ENCODE measurements at places on chromosomes 3 and 15.

- no peak for DNase-seq
These were observed 57.8 kb downstream of the GRIP2 start for GRCh38 chr3:14482271-14482721.

GRCh38 chr3:150828997-150829396 is 66.0 kb upstream of the SIAH2 start:
- DNase-seq, result no peak

DNA sequence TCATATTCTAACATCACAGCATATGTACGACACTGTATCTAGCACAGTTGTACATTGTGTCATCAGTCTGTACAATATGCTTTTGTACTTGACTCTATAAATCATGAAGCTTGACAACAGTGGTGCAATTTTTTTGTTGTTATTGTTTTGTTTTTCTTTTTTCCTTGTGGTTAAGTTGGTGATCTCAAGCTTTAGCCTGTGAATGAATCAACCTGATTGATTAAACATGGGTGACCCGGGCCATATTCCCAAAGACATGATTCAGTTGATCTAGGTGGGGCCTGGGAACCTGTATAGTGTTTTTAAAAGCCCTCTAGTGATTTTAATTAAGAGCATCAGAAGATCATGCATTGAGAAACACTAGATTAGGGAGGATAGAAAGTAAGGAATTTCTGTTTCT is 101.8 kb upstream of the AADACL2 start:
- DNase-seq, result no peak

GRCh38 chr3:5006755-5007202 is 27.5 kb downstream of the BHLHE40 start:
- DNase-seq, result no peak

GRCh38 chr3:66656609-66657008 is 155.8 kb upstream of the LRIG1 start:
- no peak for DNase-seq

DNA sequence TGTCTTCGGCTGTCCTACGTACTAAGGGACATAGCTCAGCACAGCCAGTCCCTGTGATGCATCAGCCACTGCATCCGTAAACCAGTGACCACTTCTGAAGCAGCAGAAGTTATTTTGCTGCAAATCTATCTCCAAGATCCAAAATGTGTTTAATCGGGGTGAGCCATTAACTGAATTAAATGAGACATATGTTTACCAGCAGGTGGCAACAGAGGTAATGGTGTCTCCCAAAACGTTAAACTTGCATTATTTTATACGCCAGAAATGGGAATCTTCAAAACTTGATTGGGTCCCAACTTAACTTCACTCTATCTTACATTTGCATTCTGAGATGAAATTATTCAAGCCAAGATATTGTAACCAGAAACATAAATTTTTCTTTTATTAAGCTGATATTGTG is 75.3 kb upstream of the BOC start:
- DNase-seq, result peak; percentile 13

DNA sequence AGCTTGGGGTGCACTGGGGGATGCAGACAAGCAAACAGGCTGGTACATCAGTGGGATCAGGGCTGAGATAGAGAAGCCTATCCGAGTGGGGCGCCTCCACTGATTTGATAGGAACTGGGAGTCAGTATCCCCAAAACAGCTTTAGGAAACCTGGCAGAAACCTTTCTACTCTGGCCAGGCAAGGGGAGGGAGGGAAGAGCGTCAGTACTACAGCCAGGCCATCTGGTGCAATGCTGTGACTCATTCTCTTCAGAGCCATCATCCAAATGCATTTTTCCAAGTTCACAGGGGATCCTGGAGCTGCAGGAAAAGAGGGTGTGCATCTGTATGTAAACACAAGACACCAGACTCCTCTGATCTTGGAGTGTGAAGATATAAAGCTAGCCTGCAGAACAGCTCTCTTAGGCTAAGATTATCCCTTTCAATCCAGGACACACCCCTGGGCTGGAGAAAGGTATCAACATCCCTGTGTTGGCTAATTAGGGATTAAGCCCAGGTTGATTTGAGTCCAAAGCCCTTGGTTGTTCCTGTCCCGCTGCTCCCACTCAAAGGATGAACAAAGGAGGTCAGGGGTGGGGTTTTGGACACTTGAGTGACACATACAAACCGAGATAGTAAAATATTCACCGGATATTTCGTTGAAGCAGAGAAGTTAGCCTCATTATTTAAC is 9.3 kb downstream of the GALNT15 start:
- peak; percentile 79 for DNase-seq

DNA sequence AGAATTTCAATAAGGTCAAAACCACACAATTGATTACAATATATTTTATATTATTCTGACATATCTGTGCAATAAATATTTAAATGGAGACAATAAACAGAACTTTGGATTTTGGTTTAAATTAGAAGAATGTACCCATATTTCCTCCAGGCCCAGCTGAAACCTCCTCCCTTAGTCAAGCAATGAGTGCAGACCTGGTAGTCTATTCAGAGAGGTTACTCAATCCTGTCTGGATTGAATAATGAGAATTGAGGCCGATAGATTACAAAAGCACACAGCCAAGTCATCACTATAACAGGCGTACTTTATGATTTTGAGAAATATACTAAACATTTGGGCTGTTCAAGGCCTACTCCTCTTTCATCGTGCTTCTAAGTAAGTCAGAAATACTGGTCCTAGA is 114.5 kb upstream of the STRIT1 start:
- no peak for DNase-seq

- no peak for DNase-seq
These were observed 37.7 kb upstream of the CPB1 start for GRCh38 chr3:148789906-148790305.

GRCh38 chr3:16060358-16060852 is 114.1 kb upstream of the GALNT15 start:
- DNase-seq, result peak; percentile 100

GRCh38 chr3:146280864-146281263 is 30.0 kb upstream of the PLSCR4 start:
- peak; percentile 4 for DNase-seq

GRCh38 chr15:64942356-64942755 is 30.7 kb downstream of the ANKDD1A start:
- DNase-seq, result no peak

DNA sequence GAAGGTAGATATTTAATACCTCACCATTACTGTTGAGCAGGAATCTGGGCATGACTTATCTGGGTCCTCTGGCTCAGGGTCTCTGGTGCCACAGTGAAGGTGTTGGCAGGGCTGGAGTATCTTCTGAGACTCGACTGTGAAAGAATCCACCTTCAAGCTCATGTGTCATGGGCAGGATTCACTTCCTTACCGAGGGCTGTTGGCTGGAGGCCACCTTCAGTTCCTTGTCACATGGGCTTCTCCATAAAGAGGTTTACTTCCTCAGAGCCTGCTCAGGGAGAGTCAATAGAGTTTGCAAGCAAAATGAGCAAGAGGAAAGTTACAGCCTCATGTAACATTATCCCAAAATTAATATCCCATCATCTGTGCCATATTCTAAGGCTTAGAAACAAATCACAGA is 459.5 kb downstream of the NR2F2 start:
- no peak for DNase-seq

GRCh38 chr15:34795267-34796081 is at the start of gene ACTC1:
Gene ACTC1, minus strand, starts transcription at chr15:34795549. Its CDS starts 741 bp downstream, at chr15:34794808.
- peak; percentile 42 for DNase-seq

GRCh38 chr15:41977757-41978383 is 5.5 kb upstream of the EHD4 start:
- DNase-seq, result no peak

DNA sequence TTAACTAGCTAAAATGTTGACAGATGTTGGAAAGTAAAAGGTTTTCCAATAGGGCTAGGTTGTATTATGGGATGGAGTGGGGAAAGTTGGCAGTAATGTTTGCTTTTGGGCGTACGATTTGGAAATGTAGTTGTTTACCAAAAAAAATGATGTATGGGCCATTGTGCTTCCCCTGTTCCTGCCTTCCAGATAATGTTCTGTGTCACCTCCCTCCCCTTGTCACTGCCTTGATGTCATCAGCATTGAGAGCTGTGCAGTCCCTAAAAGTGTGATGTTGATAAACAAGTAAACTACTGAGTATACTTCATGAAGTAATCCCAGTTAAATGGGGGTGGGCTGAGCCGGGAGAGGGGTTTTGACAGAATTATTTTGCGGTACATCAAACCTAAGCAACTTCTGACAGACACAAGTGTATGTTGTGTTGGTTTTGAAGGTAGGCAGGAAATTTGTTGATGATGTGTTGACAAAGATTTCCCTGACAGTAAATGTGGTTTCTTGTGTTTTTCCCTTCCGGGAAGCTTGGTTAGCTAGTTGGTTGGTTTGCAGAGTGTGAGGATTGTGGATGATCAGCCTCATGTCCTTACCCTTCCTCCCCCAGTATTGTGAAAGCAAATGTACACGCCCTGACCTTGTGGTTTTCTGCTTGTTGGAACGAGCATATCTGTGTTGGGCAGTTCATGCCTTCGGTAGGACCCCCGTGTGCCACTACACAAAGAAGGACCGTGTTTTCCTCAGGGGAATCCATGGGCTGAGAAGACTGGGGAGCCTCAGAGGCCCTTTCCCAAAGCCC is 87.3 kb downstream of the PGPEP1L start:
- no peak for DNase-seq

- DNase-seq, result no peak
These were observed 26.0 kb downstream of the TM4SF18 start for GRCh38 chr3:149307435-149307783.

GRCh38 chr3:192929146-192929545 is 11.5 kb upstream of the MB21D2 start:
- peak; percentile 55 for DNase-seq

GRCh38 chr3:171825222-171825828 is 15.0 kb upstream of the PLD1 start:
- peak; percentile 61 for DNase-seq

DNA sequence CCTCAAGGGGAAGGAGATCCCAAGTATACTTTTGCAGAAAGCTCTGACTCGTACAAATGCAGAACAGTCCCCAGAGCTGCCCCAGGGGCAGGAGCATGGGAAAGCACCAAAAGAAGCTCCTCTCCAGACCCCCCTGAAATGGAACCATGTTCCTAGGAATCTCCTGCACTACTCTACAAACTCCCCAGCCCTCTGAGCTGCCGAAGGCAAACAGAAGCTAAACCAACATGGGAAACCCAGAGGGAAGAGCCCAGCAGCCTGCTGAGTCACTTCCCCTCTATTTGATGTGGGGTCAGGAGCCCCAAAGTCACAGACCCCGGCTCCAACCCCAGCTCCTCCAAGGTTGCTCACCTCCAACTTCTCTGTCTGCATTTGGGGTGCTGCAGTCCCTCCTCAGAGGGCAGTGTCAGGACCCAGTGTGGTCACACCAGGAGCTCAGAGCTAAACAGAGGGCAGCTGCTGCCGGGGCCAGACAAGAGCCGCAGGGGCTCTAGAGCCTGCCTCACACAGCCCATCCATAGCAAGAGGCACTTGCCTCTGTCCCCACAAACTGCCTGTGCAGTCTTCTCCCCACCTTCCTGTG is 3.8 kb upstream of the PLXNA1 start:
- no peak for DNase-seq

DNA sequence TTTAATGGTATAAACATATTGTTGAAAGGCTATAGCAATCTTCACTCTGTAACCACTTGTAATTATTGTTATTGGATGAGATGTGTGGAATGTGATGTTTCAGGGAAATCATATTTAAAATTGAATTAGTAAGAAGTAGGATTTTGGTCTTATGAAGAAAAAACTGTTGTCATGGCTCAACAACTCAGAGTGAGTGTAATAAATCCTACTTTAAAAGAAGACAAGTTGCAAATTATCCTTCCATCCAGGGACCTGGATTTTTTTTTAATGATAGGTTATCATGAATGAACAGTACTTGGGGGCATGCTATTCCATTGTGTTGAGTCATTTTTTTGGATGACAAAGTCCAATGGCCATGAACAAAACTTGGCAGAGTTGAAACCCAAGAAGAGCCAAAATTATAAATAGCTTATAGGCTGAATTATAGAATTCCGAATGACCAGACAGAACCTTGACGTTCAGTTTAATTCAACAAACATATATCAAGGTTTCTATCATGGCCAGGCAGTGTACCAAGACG is 625.5 kb upstream of the ZNF717 start:
- no peak for DNase-seq

GRCh38 chr15:68497206-68497910 is 65.4 kb upstream of the ITGA11 start:
- no peak for DNase-seq

DNA sequence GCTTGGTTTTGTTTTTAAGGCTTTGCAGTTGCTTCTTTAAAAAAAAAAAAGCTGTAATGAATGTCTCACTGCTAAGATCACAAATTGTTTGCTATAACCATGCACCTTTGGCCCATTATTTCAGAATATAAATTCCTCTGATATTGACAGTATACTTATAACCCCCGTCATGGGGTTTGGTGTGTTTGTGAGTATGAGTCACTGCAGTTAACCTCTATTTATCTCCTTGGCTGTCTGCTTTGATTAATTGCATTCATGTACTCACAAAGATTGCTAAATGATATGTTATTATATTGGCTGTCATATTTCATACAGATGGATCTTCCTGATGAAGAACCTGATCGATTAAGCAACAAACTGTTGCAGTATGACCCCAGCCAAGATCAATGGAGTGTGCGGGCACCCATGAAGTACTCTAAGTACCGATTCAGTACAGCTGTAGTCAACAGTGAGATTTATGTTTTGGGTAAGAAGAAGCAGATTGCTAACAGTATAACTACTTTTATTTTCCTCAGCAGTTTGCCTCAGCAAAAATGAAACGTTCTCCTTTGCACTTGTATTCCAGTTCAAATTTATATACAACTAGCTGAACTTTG is 14.9 kb downstream of the KBTBD12 start:
- no peak for DNase-seq

- DNase-seq, result no peak
These were observed 244.1 kb upstream of the SEMA6D start for GRCh38 chr15:47473106-47473725.

DNA sequence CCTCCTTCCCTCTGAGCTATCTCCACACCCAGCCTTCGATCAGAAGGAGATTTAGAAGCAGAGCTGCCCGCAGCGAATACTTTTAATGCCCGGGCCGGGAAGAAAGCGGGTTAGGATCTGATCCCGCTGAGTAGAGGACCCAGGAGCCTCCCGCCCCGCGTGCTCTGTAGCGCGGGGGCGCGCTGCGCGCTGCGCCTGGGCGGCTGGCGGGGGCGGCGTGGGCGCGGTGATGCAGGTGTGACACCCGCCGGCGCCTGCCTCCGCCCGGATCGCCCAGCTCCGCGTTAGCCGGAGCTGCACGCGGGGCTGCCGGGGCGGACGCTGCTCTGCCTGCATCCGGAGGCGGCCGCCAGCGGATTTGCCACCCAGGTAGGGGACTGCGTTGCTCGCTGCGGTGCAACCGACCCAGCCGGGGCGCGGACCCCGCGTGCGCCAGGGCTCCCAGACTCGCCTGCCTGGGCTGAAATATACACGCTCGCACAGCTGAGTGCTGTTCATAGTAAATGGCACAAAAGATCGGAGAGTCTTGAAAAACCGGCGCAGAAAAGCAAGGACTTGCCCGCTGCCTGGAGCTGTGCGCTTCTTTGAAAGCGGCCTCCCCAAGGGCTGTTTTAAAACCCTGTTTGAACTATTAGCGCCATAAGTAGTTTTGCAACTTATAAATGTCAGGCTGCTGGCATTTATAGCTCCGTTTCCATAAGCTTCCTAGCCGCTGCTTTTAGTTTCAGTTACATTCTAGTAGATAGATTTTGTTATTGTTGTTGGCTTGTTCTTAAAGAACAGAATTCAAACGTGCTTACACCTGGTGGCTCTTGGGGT is at the start of gene SV2B:
Gene SV2B (plus strand): TSS at position 263 of the 819 bp plus-strand sequence. CDS start 126,007 bp downstream, outside the sequence.
- no peak for DNase-seq
